ENCODE measurements at places on chromosomes 6 and 20. TPM values are rescaled to one million over a fixed set of nuclear protein-coding genes. Genes with fewer than 3 reads are reported as not detected.

- H3K4me3 ChIP-seq, result no peak overlapping the region
- no peaks in the 10 kb centered on the region for H3K36me3 ChIP-seq
- no peak overlapping the region for H3K27ac ChIP-seq
- H3K4me1 ChIP-seq, result no peaks in the 10 kb centered on the region
- no peaks in the 10 kb centered on the region for H3K27me3 ChIP-seq
- no peak for DNase-seq
Observed at GRCh38 chr6:48397887-48398286, 286.9 kb upstream of the PTCHD4 start.

DNA sequence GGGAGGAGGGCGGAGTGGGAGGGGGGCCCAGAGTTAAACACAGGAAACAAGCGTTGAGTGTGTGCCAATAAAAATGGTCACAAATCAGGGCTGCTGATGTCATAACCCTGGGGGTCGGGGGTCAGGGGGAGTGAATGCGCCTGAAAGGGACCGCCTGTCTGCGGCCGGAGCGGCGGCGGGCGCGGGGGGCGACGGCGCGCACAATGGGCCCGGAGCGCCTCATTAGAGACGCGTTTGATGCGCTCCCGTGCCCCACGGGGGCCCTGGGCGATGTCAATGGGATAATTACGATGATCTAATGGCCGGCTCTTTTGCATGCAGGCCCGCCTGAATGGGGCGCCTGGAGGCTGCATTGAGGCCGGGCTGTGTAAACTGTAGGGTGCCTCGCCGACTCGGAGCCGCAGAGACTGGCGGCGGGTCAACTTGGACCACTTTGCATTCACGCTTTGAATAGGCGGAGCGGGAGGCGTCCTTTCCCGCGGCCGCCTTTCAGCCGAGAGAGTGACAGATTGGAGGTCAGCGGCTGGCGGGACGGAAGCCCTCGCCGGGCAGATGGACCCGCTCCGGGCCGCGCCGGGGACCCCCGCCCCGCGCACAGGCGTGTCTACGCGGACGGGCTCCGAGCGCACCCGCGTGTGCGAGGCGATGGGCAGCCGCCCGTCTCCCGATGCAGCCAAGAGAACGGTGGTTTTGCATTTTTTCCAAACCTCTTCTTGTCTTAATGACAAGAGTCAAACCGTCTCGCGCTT is 296.1 kb downstream of the TFAP2C start:
- peak overlapping the region; percentile 47 for H3K4me3 ChIP-seq
- no peak overlapping the region for H3K27ac ChIP-seq
- peaks cover 1% of the 10 kb centered on the region for H3K4me1 ChIP-seq

The ZKSCAN8 gene
- total RNA-seq, result 24.1 TPM

The AK9 gene
- total RNA-seq, result 1.8 TPM

The HSPA1A gene
- total RNA-seq, result 54.0 TPM

The DLL1 gene
- total RNA-seq, result 3.8 TPM

The CLVS2 gene
- total RNA-seq, result 0.73 TPM

The DPPA5 gene
- total RNA-seq, result 1.5 TPM

The EPHA7 gene
- total RNA-seq, result 6.8 TPM

All from H1 (cell line).